DND-41 (cell line): ENCODE measurements at places on chromosomes 1 and 21.

DNA sequence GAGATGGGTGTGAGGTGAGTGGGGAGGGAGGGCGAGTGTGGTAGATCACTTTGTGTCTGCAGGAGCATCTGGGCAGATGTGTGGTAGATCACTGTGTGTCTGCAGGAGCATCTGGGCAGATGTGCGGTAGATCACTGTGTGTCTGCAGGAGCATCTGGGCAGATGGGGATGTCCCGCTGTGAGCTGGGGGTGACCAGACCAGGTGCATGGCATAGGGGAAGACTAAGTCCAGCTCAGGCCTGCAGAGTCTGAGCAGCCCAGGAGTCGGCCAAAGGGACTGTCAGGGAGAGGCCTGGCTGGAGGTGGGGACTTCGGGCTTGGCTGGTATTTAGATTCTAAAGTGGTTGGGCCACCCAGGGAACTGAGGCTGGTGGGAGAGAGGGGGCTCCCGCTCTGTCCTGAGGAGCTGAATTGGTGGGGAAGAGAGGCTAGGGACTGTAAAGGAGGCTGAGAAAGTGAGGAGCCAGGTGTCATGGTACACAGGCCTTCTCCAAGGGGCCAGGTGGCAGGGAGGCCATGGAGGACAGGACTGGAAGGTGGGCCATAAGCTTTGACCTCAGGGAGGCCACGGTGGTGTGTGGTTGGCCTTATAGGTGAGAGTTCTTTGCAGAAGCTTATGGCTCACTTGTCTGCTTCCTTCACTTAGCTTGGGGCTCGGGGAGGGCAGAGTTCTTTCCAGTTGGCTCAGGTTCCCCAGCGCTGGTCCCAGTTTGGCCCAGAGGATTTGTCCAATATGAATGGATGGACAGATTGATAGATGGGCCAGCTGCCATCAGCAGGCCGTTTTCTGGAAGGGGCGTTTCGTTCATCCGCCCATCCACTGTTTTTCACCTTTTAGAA, 15.6 kb downstream of the ZNF362 start:
- no peak for DNase-seq

DNA sequence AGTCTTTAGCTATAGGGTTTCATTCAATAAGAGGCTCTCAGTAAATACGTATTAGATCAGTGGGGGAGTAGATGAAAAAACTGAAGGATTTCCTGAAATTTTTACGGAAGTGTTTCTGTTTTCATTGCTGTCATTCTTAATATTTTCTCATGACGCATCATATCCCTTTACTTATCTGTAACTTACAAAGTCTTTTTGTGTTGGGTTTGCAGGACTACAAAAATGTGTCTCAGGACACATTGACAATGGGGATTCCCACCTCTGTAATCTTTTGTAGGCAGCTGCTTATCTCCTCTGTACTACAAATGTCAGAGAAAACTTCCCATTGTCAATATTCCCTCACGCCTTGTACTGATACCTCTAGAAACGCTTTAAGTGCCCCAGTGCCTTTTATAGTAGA, 35.5 kb downstream of the CRP start:
- no peak for DNase-seq

DNA sequence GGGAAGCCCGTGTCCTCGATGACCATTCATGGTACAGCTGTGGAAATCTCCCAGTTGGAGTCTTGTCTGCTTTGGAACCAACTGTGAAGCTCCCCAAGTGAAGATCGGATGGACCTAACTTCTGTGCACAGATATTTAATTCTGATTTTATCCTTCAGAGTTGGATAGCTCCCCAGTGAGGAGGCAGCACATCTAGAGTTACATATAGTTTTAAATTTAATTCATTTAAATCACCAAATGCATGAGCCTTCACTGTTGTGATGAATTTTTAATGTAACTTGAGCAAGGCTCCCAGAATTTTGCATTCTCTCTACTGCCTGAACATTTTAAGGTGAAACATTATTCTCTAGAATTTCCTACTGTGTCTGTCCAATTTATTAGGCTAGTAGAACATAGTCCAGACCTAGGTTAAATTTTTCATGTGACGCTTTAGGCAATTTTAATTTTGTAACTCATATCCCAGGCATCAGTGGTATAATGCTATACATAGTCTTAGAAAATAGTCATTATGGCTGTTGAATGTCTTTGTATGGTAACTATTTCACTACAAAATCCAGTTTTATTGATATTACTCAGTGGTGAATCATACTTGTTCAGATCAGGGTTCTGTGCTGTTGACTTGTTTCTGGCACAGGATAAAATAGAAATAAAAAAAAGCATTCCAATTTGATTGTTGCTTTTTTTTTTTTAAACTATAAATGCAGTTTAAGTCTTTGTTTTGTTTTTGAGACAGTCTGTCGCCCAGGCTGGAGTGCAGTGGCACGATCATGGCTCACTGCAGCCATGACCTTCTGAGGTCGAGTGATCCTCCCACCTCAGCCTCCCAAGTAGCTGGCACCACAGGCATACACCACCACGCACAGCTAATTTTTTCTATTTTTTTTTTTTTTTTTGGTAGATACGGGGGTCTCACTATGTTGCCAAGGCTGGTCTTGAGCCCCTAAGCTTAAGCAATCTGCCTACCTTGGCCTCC, 66.9 kb downstream of the PRDM2 start:
- DNase-seq, result no peak

- no peak for DNase-seq
Observed at GRCh38 chr1:7558041-7558461, 213.0 kb upstream of the VAMP3 start.

GRCh38 chr1:67675800-67676199, 9.2 kb upstream of the GADD45A start:
- DNase-seq, result peak; percentile 40

DNA sequence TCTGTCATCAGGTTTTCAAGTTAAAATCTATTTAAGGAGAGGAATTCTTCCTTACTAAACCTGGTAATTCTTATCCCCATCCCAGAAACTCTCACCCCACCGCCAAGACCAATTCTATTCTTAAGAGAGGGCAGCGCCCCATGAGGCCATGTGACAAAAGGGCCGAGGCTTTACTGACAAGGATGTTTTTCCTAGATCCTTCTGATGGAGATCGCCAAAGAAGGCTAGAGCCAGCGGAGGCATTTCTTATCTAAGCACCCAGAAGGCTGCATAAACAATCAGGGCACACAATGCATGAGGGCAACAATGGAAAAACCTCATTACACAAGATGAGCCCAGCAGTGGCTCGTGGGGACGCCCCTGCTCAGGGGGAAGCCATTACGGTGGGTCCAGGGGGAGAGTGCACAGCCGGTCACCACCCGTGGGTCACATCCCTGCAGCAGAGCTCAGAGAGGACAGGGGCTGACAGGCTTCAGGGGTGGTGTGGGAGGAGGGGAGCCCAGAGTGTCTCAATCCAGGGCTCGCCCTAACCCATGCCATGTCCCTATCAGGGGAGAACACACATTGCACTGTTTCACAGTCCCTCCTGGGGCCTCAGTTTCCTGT, 88.7 kb downstream of the ITPKB start:
- DNase-seq, result no peak

GRCh38 chr1:21048462-21048861, 128.2 kb downstream of the EIF4G3 start:
- DNase-seq, result no peak

DNA sequence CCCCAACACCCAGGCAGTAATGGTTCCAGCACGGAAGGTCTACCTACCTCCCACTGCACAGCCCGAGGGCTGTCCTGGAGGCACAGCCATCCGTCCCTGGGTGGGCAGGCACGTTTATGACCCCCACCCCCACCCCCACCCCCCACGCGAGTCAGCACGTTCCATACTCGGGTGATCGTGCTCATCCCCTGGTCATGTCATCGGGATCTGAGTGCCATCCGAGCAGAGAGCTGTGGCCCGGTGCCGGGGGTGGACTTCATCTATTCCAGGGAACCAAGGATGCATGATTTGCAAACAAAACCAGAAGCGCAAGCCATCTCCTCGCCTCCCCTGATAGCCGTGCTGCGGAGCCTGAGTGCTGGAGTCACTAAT, 1.1 kb downstream of the TSPEAR start:
- no peak for DNase-seq

- DNase-seq, result no peak
Observed at GRCh38 chr21:17929510-17929909, 110.4 kb upstream of the C21orf91 start.

- no peak for DNase-seq
Observed at GRCh38 chr1:44596511-44596910, 77.8 kb downstream of the TMEM53 start.
